GM23248 (cell line): ENCODE measurements at places on chromosomes 2 and 18. TPM values are rescaled to one million over a fixed set of nuclear protein-coding genes. Genes with fewer than 3 reads are reported as not detected.

RNF125 gene
- 0.32 and 1.4 TPM in 2 replicates for total RNA-seq

MBOAT2 gene
- 87.4 and 116 TPM in 2 replicates for total RNA-seq

GRCh38 chr2:30293303-30293921 is 62.1 kb downstream of the LBH start:
- H3K27me3 ChIP-seq: no peaks in the 10 kb centered on the region
- peaks cover 13% of the 10 kb centered on the region for H3K4me1 ChIP-seq
- H3K4me3 ChIP-seq: no peak overlapping the region
- peak; percentile 92 for DNase-seq
- no peaks in the 10 kb centered on the region for H3K36me3 ChIP-seq

- H3K4me3 ChIP-seq: no peak overlapping the region
- peaks cover 4% of the 10 kb centered on the region for H3K4me1 ChIP-seq
- no peak for DNase-seq
- no peak overlapping the region for H3K27ac ChIP-seq
- no peaks in the 10 kb centered on the region for H3K36me3 ChIP-seq
- peaks cover 6% of the 10 kb centered on the region for H3K27me3 ChIP-seq
Measured at GRCh38 chr18:13501543-13501887, 224.8 kb downstream of the FAM210A start.

- H3K4me1 ChIP-seq: peaks cover 19% of the 10 kb centered on the region
- peak overlapping the region; percentile 73 for H3K27ac ChIP-seq
- no peaks in the 10 kb centered on the region for H3K27me3 ChIP-seq
- no peaks in the 10 kb centered on the region for H3K36me3 ChIP-seq
Measured at GRCh38 chr2:20515290-20516220, 68.7 kb downstream of the RHOB start.

GRCh38 chr2:233990261-233990798 is 60.2 kb upstream of the SPP2 start:
- H3K27ac ChIP-seq: no peak overlapping the region
- no peak overlapping the region for H3K4me3 ChIP-seq
- DNase-seq: no peak
- H3K36me3 ChIP-seq: no peaks in the 10 kb centered on the region
- no peaks in the 10 kb centered on the region for H3K4me1 ChIP-seq

GRCh38 chr18:12162786-12163185 is 69.1 kb downstream of the ANKRD62 start:
- H3K27ac ChIP-seq: no peak overlapping the region
- no peaks in the 10 kb centered on the region for H3K36me3 ChIP-seq
- H3K4me3 ChIP-seq: no peak overlapping the region
- H3K27me3 ChIP-seq: no peaks in the 10 kb centered on the region

GRCh38 chr18:35619464-35619863 is 37.9 kb downstream of the GALNT1 start:
- DNase-seq: peak; percentile 69
- no peak overlapping the region for H3K4me3 ChIP-seq
- H3K27ac ChIP-seq: peak overlapping the region; percentile 23
- no peaks in the 10 kb centered on the region for H3K36me3 ChIP-seq
